GM20000 (cell line): ENCODE measurements at places on chromosomes 11 and 22.
A peak's percentile ranks its signal among the peaks of the same experiment; 100 is the strongest.

- peak; percentile 46 for DNase-seq
Observed at GRCh38 chr11:102564110-102564509, 33.6 kb upstream of the MMP7 start.

DNA sequence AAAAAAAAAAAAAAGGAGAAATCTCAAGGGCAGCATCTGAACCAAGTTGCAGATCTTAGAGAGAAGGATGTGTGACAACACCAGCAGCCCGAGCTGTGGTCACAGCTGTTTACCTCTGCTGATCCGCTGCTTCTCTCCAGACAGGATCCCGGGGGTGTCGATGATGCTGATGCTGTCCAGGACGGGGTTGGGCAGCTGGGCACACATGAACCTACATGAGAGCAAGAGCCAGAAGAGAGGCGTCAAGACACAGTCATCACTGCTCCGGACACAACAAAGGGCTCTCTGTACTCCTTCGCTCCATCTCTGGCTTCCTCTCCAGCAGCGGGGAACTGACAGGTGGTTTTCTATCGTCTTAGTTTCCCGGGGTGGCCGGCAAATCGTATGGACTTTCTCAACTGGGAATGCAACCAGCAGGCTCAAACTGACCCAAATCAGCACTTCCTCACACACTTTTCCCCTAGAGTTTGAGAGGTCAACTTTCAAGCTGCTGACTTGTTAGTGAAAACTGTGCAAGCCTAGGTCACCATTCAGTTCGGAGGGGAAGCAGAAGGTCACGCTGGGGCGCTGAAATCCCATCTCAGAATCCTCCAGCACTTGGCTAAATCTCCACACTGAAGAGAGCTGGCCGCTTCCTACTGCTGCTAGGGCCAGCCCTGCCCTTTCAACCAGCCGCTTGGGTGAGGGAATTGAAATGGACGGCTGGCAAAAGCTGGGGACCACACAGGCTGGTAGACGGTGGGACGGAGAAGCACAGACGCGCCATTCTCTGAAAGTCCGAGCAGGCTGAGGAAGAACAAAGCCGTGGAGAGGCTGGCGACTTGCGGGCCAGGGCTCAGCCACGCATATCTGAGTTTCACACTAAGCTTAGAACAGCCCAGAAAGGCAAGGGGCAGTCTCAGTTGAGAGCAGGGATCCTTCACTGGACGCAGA is 3.8 kb downstream of the EHD1 start:
- no peak for DNase-seq

DNA sequence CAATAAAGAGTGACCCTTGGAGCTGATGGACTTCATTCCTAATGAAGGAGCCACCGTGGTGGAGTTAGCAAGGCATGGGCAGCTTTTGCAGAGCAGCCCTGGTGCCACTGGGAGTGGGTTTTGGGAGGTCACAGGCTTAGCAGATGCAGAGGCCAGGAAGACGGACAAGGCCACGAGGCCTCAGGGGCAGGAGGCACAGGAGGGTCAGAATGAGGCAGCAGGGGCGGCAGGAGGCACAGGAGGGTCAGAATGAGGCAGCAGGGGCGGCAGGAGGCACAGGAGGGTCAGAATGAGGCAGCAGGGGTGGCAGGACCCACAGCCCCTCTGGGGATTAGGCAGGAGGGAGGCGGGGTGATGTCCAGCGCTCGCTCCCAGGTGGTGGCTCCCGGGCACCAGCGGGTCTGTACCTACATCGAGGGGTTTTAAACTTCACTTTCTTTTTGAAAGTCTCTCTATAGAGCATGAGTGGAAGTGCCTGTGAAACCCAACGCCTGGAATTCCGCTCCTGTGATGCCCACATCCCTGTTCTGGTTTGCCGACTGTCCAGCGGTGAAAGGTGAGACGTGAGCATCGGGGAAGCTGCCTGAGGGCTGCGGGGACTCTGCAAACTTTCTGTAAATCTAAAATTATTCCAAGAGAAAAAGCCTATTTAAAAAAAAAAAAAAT is 521.6 kb downstream of the BRD1 start:
- no peak for DNase-seq

DNA sequence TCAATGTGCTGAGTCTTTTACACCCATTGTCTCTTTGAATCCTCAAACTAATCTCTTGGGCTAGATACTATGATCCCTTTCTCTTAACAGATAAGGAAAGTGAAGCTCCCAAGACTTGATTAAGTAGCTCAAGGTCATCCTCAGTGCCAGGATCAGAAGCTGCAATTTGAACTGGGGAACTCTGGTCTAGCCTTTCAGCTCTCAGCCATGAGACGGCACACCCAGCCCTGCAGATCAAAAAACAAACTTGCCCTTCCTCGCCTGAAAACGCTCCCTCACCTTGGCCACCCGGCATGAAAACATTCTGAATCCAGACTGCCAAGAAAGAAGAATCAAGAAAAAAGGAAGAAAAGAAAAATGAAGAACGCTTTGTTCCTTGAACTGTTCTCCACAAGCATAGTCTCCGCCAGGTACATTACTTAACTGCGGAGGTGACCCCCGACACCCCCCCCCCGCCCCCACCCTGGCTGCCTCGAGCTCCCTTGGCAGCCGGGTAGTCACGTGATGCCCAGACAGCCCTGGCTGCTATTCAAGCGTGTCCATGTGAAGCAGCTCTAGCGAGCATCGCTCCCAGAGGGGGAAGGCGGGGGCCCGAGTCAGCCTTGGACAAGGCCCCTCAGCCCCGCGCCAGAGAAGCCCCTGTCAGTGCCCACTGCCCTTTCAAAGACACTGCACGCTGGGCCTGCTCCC is 451.2 kb downstream of the MIAT start:
- no peak for DNase-seq

- DNase-seq: no peak
Observed at GRCh38 chr11:122938557-122938956, 43.1 kb downstream of the BSX start.

DNA sequence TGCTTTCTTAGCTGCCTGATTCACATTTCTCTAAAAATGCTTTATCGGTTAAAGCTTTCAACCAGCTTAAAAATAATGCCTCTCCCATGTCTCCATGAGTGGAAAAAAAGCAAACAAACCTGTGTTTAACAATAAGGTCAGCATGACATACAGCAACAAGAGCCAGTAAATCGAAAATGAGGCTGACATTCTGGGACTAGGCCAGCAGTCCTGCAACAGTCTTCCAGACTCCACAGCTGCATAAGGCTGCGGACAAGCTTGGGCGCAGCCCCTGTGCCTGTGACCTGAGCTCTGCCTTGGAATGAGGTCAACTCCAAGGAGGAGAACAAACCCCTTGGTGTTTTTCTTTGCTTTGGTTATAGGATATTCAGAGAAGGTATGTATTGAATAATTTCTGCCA is 95.5 kb downstream of the PGR start:
- DNase-seq: no peak

- DNase-seq: no peak
Observed at GRCh38 chr11:45082744-45083543, 63.5 kb upstream of the PRDM11 start.

- DNase-seq: no peak
Observed at GRCh38 chr11:99822846-99823565, 802.3 kb downstream of the CNTN5 start.

- DNase-seq: no peak
Observed at GRCh38 chr11:19398772-19399527, 158.2 kb upstream of the E2F8 start.

DNA sequence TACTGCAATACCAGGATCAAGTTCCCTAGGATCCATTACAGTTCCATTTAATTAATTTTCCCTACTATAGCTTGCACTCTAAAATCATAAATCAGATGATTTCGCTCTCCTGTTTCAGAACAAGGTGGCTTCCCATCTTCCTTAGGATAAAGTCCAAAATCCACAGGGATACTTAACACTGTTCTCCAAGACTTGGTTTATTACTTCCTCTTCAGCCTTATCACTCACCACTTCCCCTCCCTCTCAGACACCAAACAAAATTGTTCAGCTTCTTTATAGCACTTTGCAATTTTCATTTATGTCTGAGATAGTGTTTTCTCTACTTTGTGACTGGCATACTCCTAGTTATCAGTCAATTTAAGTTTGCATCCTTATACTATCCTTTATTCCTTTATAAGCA is 124.6 kb downstream of the GRIA4 start:
- DNase-seq: no peak

DNA sequence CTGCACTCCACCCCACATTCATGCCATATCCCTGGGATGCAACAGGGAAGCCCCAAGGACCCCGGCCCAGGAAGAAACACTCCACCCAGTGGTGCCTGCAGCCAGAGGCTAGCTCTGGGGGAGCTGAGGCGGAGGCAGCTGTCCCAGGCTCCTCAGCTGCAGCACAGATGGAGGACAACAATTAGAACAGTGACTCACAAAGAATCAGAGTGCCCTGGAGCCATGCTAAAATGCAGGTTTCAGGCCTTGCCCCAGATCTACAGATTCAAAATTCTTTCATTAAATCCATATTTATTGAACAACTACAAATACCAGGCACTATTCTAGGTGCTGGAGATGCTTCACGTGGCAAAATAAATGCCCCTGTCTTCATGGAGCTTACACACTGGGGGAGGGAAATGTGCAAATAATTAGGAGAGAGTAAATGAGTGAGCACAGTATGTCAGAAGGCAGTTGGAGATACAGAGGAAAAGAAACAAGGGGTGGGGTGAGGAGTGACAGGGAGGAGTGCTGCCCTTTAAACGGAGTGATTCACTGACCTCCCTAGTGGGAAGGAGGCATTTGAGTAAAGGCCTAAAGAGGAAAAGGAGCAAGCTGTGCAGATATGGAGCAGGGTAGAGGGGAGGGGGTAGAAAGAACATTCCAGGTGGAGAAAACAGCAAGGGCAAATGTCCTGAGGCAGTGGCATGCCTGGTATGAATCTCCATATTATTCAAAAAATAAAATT is 73.3 kb upstream of the CSNK2A3 start:
- DNase-seq: no peak

DNA sequence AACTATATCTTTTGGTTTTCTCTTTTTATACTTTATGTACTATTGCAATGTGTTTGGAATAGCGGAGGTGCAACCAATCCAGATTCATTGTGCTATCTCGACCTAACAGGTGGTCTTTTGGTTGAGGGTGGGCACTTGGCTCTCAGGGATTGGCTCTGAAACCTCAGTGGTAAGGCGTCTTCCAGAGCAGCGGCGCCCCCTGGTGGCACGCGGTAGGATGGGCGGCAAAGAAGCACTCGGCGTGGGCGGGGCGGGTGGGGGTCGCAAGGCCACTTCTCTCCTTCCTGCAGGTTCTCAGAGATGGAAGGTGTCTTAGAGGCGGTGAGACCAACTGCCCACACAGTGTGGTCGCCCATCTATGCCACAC is 19.2 kb upstream of the PLET1 start:
- peak; percentile 75 for DNase-seq

DNA sequence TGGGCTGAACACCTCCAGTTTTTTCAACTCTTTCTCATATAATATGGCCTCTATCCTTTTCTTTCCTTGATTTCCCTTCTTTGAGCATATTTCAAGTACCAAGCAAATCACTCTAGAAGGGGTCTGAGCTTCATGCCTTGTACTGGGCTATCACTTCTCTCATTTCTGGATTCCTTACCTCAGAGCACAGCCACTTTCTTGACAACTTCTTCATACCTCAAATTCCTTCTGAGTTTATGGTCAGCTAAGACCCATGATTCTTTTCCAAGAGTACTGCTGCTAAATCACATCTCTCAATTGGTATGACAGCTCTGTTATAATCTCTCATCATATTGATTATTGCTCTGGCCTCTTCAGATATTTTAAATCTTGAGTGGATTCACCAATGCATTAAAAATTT is 224.8 kb upstream of the ZBED5 start:
- DNase-seq: no peak

- DNase-seq: no peak
Observed at GRCh38 chr11:26063915-26064314, 268.0 kb upstream of the ANO3 start.

- DNase-seq: no peak
Observed at GRCh38 chr11:107547961-107548360, 17.6 kb downstream of the ALKBH8 start.

DNA sequence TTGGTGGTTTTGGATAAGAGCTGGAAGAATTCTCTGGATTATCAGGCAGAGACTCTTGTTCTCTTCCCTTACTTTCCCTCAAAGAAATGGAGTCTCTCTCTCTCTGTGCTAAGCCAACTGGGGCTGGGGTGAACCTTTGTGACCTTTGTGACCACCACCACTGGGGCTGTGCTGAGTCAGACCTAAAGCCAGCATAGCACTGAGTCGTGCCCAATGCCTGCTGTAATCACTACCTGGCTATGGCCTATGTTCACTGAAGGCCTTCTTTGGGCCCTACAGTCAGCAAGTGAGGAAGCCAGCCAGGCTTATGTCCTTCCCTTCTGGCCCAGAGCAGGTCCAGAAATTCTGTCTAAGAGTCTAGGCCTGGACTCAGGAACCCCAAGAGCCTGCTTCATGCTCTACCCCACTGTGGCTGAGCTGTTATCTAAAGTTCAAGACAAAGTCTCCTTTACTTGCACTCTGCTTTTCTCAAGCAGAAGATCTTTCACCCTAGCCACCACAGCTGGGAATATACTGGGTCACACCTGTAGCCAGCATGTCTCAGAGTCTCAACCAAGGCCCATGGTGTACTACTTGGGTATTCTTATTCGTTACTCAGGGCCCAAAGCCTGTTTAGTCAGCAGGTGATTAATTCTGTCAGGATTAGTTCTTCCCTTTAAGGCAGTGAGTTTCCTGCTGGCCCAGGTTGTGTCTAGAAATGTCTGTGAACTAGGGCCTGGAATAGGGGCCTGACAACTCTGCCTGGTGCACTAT is 86.0 kb downstream of the EHF start:
- no peak for DNase-seq

GRCh38 chr11:79678780-79679452 is 238.1 kb upstream of the TENM4 start:
- DNase-seq: no peak

DNA sequence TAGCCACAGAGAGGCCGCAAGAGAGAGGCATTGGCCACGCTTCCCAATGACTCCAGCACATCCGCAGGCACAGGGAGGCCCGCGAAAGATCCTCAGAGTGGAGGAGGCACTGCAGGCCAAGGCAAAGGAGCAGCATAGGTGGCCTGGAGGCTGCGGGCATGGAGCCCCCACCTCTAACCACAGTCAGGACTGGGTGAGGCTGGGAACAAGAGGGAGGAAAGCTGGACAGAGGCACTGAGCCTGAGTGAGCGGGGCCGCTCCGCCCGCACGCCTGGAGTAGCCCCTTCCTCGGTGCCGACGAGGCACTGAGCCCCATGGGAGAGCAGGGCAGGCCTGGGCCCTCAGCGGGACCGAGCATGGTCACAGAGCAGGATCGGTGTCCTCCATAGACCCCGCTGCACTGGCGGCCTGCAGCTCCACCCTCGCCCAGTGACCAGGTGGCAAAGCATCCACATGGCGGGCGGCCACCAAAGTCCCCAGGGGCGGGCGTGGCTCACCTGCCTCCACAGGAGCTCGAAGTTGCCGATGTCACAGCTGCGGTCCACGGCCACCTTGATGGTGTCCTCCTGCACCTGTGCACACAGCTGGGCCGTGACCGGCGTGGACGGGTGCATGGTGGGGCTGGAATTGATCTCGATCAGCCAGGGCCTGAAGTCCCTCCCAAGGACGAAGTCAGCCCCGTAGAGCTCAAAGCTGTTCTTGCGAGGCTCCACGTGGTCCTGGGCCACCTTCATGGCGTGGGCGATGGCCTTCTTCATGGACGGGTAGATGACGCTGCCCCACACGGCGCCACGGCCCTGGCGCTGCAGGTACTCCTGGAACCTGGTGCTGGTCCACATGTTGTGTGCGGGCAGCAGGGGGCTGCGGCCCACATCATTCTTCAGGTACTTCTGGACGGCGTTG is 18.9 kb upstream of the IL17REL start:
- DNase-seq: no peak
